ENCODE measurements at places on chromosomes 13 and 19.

GRCh38 chr19:42126574-42126973 lies 5.7 kb downstream of the POU2F2 start:
- no peak for DNase-seq

DNA sequence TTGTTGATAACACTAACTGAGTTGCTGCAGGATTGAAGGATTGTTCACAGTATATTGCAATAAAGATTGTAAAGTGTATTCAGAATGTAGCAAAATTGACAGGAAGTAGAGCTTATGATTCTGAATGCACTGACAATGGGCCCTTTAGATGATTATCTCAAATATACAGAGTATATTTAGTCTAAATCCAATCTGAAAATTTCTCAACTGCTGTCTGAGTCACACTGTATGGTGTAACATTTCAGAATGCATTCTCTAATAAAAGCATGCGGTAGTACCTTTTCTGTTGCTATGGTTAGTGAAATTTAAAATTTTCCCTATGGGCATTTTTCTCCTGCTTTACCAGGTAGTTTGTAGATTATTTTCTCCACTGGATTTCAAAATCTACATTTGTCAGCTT lies 365.2 kb downstream of the PCDH17 start:
- no peak for DNase-seq

GRCh38 chr19:35178701-35179100 lies 24.2 kb downstream of the FXYD5 start:
- DNase-seq, result no peak

GRCh38 chr13:73943137-73943964 lies 190.9 kb downstream of the KLF12 start:
- no peak for DNase-seq

GRCh38 chr13:44710576-44710975 lies 134.4 kb upstream of the TSC22D1 start:
- peak; percentile 96 for DNase-seq

DNA sequence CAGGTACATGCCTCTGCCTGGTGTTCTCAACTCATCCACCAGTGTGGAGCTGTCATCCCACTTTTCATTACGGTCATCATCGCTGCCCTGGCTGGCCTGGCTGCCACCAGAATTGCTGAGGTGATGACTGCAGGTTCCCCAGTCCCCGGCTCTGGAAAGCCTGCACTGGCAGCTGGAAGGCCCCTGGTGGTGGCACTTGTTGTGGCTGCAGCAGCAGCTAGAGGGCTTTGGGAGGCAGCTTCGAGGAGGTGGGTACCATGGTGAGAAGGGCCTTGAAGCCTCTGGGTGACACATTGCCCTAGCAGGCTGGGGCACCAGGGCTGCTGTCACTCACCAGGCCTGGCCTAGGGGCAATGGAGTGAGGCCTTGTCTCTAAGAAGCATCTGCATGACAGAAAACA lies 25.3 kb upstream of the ZNF14 start:
- no peak for DNase-seq

DNA sequence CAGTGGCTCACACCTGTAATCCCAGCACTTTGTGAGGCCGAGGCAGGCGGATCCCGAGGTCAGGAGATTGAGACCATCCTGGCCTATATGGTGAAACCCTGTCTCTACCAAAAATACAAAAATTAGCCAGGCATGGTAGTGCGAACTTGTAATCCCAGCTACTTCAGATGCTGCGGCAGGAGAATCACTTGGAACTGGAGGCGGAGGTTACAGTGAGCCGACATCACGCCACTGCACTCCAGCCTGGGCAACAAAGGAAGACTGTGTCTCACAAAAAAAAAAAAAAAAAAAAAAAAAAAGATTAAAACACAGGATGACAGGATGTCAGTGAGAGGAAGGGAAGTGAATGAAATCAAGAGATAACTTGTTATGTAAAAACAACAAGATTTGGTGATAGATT lies 1158.5 kb downstream of the PCDH9 start:
- DNase-seq, result no peak

GRCh38 chr19:56720281-56720680 lies 48.7 kb upstream of the ZNF835 start:
- DNase-seq, result no peak

- no peak for DNase-seq
Observed at GRCh38 chr19:11530432-11530831, 1.5 kb upstream of the ECSIT start.

DNA sequence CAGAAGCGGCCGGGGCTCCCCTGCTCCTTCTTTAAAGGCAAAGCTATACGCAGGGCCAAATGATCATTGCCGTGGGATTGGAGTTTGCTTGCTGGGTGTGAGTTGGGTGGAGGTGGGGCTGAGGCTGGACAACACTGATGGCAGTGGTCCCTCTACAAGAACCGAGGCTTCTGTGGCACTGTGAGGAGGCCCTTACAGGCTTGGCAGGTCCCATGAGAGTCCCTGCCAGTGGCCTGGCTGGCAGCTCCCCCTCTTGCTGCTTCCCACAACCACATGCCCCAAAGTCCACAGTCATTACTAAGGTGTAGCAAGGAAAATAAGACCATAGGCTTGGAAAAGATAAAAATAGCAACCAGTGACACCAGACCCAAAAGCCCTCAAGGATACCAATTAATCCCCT lies 98.4 kb downstream of the ANKRD10 start:
- no peak for DNase-seq

DNA sequence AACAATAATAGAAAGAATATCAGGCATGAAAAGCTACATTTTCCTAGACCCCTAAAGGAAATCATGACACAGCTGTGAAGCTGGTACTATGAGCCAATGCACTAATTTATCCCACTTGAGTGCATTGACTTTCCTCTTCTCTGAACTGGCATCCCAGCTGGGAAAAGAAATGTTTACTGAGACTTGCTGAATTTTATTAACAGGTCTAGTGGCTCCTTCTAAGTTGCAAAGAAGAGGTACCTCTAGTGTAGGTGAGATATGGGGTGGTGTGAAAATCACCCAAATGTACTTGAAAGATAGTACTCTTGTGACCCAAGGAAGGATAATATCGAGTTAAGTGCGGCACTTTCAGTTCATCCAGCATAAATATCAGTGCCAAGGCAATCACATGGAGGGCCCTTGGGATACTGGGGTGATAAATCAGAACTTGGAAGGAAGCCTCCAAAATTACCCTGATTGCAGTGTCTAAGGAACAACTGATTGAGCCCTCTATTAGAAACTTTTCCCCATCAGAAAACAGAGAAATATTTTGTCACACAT lies 369.2 kb downstream of the PCDH9 start:
- DNase-seq, result no peak

GRCh38 chr13:49620170-49620621 lies 8.1 kb upstream of the ARL11 start:
- DNase-seq, result no peak

- no peak for DNase-seq
Observed at GRCh38 chr19:54206831-54207177, 6.1 kb downstream of the RPS9 start.

- DNase-seq, result no peak
Observed at GRCh38 chr19:18397242-18398202, at the start of gene LRRC25. Gene LRRC25 (minus strand): TSS chr19:18397622. CDS start chr19:18396963, 659 bp downstream.

DNA sequence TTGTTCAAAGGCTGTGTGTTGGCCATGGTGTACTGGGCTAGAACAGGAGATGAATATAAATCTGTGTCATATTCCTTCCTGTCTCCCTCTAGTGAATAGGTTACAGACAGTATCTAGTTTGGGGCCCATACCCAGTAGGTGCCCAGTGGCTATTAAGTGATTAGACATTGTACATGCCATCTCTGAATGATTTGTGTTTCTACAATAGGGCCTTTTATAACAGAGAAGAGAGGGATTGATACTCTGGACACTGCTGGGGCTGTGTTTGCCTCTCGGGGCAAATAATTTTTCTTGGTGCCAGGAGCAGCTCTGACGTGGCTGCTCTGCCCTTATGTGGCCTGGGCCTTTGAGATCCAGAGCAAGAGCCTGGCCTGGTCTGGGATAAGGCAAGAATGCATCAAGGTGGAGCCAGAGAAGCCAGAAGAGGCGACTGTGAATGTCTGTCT lies 403.1 kb downstream of the SPRY2 start:
- no peak for DNase-seq

DNA sequence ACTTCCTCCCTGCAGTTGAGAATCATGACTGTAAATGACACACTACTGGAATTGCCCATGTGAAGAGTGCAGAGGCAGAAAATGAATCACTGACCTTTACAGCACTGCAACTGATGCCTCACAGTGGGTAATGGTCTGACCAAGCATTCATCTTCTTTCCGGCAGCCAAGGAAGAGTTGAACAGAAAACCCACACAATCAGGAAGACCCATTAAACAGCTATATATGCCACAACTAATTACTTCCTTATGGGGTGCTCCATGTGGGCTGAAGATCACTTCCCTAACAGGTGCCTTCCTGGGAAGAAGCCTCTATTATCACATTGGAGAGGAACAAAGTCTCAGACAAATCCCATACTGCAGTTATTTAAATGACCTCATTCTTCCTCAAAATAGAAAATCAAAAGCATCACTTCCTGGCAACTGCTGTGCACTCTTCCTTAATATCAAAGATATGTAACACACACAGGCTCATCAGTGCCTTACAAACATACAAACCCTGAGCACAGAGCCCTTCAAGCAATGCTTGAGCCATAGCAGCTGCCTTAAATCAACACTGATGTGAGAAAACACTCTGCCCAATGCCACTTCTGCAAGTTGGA lies 45.8 kb downstream of the RUBCNL start:
- DNase-seq, result no peak

- no peak for DNase-seq
Observed at GRCh38 chr19:35890113-35890650, 10.2 kb downstream of the NFKBID start.

DNA sequence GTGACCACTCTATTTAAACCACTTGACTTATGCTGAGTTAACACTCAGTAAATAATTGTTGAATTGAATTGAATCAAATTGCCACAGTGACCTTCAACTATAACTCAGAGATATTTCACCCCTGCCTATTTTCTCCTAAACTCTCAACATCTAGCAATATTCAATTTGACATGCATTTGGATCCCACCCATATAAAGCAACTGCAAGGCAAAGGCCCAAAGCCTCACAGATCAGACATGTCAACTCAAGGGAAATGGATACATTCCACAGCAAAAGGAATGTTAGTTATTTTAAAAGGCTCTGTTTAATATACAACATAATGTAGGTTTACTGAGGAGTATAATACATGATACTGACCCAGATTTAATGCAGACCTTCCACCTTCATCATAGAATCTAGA lies 107.4 kb downstream of the KCTD12 start:
- no peak for DNase-seq

DNA sequence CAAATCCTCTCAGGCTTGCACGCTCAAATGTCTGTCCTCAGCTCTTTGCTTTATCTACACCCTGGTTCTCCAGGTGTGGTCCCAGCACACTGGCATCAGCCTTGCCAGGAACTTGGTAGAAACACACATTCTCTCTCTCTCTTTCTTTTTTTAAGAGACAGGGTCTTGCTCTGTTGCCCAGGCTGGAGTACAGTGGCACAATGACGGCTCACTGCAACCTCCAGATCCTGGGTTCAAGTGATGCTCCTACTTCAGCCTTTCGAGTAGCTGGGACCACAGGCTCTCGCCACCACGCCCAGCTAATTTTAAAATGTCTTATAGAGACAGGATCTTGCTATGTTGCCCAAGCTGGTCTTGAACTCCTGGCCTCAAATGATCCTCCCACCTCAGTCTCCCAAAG lies 20.8 kb downstream of the ADGRL1 start:
- no peak for DNase-seq

DNA sequence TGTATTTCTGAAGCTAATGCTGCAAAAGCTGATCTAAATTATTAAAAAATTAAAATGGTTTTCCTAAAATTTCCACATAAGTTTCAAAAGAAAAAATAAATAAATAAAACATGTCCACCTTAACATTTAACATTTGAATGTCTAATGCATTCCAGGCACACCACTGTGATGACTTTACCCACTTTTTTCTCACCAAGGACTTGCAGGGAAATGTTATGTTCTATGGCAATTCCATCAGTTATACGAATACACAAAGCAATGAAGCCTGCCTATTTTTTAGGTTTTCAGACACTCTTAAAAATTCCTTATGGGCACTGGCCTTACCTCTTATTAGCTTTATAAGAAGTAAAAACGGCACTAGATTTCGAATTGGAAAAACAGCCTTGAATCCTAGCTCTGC lies 10.2 kb downstream of the TSC22D1 start:
- DNase-seq, result no peak

GRCh38 chr19:32580353-32580900 lies 563 bp upstream of the PDCD5 start:
- no peak for DNase-seq

GRCh38 chr19:34193439-34193838 lies 21.1 kb downstream of the LSM14A start:
- DNase-seq, result no peak

DNA sequence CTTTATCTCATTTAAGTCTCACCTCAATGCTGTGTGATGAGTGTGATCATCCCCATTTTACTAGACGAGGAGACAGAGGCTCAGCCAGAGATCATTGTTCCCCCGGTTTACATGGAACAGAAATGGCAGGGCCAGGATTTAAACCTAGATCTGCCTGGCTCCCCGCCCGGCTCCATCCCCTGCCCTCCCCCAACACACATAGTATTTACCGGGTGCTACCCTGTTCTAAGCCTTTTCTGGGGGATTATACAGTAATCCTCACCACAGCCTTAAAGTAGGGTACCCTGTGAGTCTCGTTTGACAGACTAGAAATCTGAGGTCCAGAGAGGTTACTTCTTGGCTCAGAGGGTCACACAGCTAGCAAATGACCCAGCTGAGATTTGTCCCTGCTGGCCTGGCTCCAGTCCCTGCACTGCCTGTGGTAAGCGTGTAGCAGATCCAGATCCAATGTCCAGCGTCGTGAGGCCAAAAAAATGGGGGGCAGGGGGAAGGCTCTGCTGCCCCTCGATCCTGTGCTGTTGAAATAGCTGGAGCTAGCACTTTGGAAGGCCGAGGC lies 3.8 kb upstream of the KLC3 start:
- DNase-seq, result no peak

DNA sequence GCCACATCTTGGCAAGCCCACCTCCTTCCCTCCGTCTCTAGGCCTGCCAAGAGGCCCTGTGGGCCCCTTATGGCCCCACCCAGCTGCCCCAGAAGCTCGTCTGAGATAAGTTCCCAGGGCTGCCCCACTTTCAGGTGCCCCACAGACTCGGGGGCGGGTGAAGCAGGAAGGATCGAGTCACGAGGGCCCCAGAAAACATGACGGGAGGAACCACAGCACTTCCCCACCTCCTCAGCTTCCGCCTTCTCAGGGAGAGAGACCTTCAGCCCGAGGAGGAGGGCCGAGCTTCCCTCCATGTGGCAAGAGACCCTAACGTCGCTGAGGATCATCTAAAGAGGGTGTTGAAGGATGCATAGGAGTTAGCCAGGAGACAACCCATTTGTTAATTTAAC lies 4.5 kb upstream of the IL12RB1 start:
- DNase-seq, result no peak

- DNase-seq, result no peak
Observed at GRCh38 chr19:50551715-50552187, 16.5 kb downstream of the LRRC4B start.

DNA sequence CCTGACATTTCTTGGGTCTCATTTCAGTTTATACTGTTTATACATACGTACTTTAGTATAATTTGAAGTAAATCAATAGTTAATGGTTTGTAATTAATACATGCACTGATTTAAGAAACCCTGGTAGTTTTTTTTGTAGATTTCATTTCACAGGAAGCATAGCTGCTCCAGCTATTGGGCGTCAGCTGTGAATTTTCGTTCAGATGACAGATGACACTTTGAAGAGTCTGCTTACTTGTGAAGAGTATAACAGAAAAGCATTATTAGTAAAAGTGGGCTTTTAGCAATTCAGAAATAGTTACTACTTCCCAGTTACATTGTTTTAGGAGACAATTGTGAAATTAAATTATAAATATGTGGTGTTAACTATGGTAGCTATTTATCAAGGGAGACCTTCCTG lies 44.4 kb downstream of the METTL21C start:
- no peak for DNase-seq

GRCh38 chr19:29371251-29372090 lies 154.3 kb upstream of the VSTM2B start:
- no peak for DNase-seq

All from non-pigmented ciliary epithelial cell (primary cell).